Pancreas (tissue), 10 donors: ENCODE measurements at places on chromosomes 5 and 9.

DNA sequence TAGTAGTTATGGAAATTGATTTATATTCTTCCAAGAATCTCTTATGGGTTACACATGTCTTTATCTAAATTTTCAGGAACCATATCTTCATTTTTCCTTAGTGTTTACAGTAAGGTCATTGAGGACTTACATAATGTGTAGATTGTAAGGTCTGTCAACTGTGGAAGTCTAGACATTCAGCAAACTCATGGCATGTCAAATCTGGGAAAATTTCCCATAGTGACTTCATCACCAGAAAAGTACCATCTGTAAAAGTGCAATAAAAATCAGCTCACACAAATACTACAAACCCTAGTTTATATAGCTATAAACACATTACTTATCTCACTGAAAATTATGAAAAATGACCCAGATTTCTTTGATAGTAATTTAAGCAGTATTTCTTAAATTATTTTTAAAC is 419.4 kb downstream of the MTRR start:
- no peak for DNase-seq

DNA sequence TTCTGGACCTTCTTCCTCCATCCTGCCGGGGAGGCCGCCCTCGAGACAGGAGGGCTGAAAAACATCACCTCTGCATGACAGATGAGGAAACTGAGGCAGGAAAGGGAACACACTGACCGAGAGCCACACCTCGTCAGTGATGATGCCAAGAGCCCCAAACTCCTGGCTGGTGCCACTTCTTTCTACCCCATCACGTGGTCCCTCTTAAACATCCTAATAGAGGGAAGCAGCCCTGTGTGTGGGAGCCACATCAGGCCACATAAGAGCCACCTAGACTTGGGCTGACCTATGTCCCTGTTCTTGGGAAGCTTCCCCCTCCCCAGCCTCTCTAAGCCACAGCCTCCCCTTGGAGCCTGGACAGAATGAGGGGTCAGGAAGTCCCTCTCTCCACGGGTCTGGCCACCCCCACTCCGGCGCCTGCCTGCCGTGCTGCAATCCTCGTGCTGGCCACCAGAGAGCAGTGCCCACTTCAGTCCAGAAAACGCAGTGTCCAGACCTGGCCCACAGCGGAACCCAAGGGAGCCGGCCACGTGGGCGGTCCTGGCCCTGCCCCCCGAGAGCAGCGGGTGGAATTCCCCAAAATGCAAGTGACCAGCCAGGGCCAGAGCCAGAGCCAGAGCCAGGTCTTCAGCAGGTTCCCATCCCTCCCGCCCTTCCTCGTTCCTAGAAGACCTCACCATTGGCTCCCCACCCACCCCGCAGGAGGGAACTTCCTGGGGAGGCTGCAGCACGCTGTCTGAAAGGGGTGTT is 54.7 kb upstream of the SARDH start:
- DNase-seq: peak; percentile 84

DNA sequence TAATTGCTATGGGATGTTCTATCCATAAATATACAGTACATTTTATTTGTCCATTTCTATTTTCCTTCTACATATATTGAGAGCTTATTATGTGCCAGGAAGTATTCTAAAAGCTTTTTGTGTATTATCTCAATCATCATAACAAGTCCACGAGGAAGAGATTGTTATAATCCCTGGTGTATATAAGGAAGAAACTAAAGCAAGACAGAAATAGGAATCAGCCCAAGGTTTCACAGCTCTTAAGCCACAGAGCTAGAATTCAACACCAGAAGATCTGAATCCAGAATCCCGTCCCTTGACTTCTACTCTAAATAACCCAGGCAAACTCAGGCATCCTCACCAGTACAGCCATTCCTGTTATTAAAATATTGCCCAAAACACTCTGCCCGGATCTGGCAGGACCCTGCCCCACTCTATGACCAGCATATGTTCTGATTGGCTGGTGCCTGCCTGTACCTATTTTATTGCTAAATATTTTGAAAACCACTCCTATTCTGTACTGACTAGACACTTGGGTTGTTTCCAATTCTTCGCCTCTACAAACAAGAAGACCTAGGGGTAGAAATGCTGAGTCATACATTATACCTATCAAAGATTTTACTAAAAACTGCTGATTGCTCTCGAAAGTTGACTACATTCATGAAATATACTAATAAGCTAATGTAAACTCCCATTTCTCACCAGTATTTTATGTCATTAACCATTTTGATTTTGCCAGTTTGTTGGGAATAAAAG is 297.4 kb downstream of the ENC1 start:
- DNase-seq: no peak

GRCh38 chr5:109739741-109740728 is 50.3 kb downstream of the MAN2A1 start:
- no peak for DNase-seq

DNA sequence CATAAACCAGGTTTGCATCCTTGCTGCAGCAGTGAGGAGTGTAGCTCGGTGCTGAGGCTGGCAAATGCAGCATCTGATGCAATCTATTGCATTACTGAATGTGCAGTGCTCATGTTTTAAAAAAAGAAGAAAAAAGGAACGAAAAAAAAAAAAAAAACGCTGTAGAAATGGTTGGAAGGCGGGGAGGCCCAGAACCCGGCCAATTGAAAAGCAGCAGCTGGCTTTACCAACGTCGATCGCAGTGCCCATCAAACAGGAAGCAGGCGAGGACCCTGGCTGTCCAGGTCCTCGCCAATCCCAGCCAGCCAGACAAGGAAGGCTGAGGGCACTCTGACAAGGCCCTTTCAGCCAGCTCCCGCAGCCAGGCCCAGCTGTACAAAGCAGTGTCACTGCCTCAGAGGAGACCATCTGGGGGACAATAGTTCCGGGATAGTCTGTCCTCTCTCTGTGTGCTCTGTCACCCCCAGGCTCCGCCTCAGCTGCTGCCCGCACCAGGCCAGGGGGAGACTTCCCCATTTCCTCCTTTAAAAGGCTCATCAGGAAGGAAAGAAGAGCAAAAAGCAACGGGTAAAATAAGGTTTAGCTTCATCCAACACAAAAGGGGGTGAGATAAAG is 21.8 kb upstream of the CPEB4 start:
- no peak for DNase-seq

- DNase-seq: no peak
Observed at GRCh38 chr5:141772281-141772680, 90.3 kb upstream of the ARAP3 start.

GRCh38 chr5:149129181-149129580 is 12.1 kb upstream of the ABLIM3 start:
- no peak for DNase-seq

GRCh38 chr9:121219530-121219929 is 17.9 kb upstream of the RAB14 start:
- DNase-seq: no peak

DNA sequence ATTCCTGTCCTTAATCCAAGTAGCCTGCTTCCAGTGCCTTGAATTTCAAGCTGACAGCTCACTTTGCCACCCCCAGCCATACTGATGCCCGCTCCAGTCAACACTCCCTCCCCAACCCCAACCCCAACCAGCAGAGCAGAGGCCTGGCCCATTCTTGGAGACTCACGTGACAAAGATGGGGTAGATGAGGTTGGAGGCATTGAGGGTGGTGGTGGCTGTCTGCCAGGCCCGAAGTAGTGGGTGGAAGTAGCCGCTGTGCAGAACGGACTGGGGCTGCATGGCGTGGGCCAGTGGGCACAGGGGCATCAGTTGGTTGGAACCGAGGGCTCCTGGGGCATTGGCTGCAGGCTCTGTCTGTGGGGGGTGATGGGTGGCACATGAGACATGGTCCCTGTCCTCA is 7.8 kb downstream of the ALAD start:
- no peak for DNase-seq

DNA sequence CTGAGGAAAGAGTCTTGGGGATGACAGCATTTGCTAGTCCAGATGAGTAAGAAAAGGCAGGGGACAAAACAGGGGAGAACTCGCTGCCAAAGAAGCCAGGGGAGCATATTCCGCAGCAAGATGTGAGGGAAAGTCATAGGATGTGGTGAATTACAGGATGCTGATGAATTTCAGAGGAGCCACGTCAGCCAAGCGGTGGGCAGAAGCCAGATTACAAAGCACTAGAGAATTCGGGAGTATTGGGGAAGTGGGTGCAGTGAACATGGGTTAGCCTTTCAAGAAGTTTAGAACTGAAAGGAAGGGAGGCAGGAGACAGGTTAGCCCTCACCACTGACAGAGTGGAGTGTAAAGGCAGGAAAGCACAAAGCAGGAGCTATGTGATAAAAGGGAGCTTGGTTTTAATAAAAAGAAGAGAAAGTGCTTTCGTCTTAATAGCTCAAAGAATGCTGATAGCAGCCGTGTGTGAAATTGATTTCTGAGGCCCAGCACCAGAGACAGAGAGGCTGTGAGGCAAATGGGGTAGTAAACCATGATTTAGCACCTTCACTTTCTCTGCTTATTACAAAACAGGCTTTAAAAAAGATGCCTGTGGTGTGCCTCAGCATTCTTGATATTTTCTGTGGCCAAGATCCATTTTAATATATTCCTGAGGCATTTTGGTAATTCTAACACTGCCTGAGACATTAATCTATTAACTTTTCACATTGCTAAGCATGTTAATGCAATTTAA is 16.9 kb downstream of the ADAMTSL1 start:
- no peak for DNase-seq

GRCh38 chr5:127705120-127705892 is 2.1 kb downstream of the CCDC192 start:
- DNase-seq: no peak

DNA sequence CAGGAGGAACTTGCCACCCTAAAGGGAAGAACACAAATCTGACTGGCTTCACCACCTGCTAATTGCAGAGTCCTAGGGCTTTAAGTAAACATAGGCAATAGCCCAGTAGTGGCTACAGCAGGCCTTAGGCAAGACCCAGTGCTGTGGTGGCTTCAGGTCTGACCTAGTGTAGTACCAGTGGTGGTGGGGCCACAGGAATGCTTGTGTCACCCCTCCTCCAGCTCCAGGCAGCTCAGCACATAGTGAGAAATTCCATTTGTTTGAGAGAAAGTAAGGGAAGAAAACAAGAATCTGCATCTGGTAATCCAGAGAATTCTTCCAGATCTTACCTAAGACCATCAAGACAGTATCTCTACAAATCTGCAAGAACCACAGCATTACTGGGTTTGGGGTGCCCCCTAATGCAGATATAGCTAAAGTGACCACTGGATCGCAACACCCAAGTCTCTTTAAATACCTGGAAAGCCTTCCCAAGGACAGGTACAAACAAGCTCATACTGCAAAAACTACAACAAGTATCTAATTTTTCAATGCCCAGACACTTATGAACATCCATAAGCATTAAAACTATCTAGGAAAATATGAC is 102.6 kb upstream of the TRPM3 start:
- DNase-seq: no peak

- no peak for DNase-seq
Observed at GRCh38 chr5:78533356-78533755, 115.2 kb downstream of the LHFPL2 start.

DNA sequence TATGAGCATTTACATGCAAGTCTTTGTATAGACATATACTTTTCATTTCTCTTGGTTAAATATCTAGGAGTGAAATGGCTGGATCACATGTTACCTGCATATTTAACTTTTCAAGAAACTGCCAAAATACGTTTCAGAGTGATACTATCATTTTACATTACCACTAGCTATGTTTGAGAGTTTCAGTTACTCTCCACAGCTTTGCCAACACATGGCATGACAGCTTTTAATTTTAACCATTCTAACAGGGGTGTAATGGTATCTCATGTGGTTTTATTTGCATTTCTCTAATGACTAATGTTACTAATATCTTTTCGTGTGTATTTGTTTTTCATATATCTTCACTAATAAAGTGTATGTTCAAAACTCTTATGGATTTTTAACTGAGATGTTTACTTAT is 99.8 kb downstream of the DTWD2 start:
- no peak for DNase-seq

DNA sequence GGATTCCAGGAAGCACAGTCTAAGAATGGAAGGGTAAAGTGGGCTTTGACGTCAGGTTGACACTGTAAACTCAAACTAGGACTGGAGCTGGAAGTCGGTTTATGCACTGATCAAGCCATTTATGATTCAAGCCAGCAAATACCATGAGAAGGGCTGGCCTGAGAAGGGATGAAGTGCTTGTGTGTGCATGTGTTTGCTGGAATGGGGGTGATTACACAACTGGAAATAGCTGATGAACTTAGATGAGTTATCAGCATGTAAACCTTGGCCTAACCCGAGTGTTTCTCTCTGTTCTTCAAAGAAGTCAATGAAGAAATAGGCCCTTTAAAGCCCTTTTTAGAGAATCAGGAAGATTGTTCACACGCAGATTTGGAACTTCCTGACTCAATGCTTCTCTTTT is 287.6 kb downstream of the RFX3 start:
- no peak for DNase-seq

GRCh38 chr5:173498286-173498685 is 118.2 kb downstream of the BOD1 start:
- DNase-seq: no peak

- no peak for DNase-seq
Observed at GRCh38 chr5:177100714-177101121, 14.0 kb downstream of the FGFR4 start.

GRCh38 chr9:80596579-80596978 is 1024.8 kb downstream of the TLE4 start:
- no peak for DNase-seq

DNA sequence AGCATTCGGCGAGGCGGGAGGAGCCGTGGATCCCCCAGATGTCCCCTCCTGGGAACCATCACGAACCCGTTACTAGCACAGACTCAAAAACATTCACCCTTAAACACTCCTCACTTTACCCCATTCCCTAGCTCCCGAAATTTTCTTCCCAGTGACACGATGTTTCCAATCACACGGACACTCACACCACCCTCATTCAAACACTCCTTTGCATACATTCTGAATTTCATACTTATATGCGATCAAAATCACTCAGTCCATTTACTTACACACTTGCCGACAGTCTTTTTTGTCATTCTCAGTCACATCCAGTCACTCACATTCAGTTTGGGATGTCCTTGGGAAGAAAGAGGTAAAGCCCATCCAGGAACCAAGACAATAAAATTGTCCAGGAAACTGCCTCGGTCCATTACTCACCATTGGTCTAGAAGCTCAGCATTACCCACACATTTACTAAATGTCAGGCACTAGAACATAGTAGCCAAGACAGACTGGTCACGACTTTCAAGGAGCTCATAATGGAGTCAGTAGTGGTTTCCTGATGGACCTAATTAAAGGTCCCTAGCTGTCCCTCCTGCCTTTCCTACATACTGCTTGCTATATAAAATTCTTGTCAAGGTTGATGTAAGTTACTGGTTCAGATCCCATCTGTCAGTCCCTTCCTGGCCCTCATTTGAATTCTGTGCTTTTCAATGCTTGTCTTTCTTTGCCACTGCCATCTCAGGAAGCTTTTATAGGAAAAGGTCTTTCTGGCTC is 574 bp downstream of the SLC35A4 start:
- no peak for DNase-seq

GRCh38 chr5:14184725-14185124 is 41.6 kb downstream of the TRIO start:
- DNase-seq: no peak

GRCh38 chr5:87164409-87164808 is 103.3 kb upstream of the RASA1 start:
- DNase-seq: no peak

- no peak for DNase-seq
Observed at GRCh38 chr5:53882676-53883031, 322.2 kb downstream of the NDUFS4 start.
